Pancreas (tissue), 10 donors: ENCODE measurements at places on chromosomes 7 and 10. TPM values are rescaled to one million over a fixed set of nuclear protein-coding genes. Genes with fewer than 3 reads are reported as not detected.

DNA sequence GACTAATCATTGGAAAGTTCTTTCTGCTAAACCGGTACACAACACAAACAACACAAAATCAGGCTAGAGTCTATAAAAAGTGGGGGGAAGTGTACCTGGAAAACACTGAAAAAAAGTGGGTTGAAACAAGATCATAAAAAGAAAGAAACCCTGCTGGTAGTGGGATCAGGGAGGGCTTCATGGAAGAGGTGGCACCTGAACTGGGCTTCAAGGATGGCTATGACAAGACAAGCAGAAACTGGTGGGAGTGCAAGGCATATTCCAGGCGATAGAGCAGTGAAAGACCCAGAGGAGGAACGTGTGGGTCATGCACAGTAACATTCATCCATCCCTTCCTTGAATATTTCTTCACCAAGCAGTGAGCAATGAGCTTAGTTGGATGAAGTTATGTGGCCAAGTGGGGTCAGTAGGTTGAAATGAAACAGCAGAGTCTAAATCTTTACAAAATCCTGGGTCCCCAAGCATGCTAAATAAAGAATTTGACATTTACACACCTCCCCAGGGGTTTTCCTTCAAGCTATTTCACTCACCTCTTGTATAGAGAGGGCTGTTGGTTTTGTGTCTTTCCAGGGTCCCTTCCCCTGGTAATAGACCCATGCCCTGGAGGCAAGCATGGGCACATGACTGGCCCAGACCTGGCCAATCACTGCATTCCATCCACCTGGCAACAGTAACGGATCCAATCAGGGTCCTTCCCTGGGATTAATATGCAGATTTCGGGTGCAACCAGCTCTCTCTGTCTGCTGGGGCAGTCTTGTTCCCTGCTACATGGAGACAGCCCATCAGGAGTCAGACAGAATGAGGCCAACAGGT is 38.2 kb downstream of the SPOCK2 start:
- H3K4me1 ChIP-seq: no peaks in the 10 kb centered on the region
- H3K36me3 ChIP-seq: no peaks in the 10 kb centered on the region
- DNase-seq: no peak
- H3K27ac ChIP-seq: no peak overlapping the region

SEC23IP gene
- 5.5 TPM for polyA plus RNA-seq

MORN4 gene
- polyA plus RNA-seq: 4.8 TPM

DNA sequence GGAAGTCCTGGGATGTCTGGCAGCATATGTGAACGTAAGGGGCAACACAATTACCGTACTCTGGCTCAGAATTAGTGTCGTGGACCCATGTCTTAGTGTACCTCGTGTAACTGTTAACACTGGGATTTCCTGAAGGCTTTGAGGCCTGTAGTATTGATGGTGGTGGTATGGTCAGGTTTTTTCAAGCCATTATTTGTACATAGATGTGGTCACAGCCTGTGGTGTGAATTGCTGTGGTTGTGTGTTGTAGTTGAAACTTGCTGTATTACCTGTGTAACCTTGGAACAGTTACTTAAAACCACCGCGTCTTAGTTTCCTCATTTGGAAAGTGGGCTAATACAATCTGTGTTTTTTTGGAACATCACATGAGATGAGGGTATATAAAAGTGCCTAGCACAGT is 5.3 kb downstream of the EXOC4 start:
- no peak for DNase-seq
- H3K4me3 ChIP-seq: no peak overlapping the region
- peaks cover 29% of the 10 kb centered on the region for H3K4me1 ChIP-seq
- no peaks in the 10 kb centered on the region for H3K27me3 ChIP-seq
- H3K36me3 ChIP-seq: no peaks in the 10 kb centered on the region
- no peak overlapping the region for H3K27ac ChIP-seq

DNA sequence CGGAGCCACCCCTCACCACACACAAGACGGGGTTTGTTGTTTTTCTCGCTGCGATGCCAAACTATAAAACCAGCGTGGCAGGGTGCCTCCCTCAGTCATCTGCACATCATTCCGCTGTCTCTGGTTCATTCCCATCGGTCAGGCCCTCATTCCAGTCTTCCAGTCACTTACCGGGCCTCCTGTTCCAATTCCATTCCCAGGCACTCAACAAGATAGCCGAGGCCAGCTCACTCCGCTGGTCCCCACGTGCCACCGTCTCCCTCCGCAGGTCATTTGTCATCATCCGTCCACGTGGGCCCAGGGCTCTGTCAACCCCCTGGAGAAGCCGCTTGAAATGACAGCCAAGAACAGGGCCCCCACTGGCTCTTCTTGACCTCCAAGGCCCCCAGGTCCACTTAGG is 6.1 kb upstream of the TMEM184A start:
- H3K4me1 ChIP-seq: no peaks in the 10 kb centered on the region
- DNase-seq: no peak
- H3K36me3 ChIP-seq: no peaks in the 10 kb centered on the region

PIP4K2A gene
- 3.6 TPM for polyA plus RNA-seq

MLXIPL gene
- polyA plus RNA-seq: 176 TPM

- no peaks in the 10 kb centered on the region for H3K27me3 ChIP-seq
- H3K4me3 ChIP-seq: no peak overlapping the region
- no peak for DNase-seq
- H3K4me1 ChIP-seq: no peaks in the 10 kb centered on the region
- no peak overlapping the region for H3K27ac ChIP-seq
- H3K36me3 ChIP-seq: no peaks in the 10 kb centered on the region
Observed at GRCh38 chr10:65845916-65846315, 1079.9 kb upstream of the LRRTM3 start.

GRCh38 chr10:5546891-5547680 is 22.3 kb downstream of the CALML3 start:
- H3K4me1 ChIP-seq: peaks cover 29% of the 10 kb centered on the region
- H3K27me3 ChIP-seq: no peaks in the 10 kb centered on the region
- no peaks in the 10 kb centered on the region for H3K36me3 ChIP-seq
- DNase-seq: no peak
- no peak overlapping the region for H3K4me3 ChIP-seq

GRCh38 chr10:77844713-77845445 is 81.7 kb downstream of the DLG5 start:
- no peaks in the 10 kb centered on the region for H3K4me1 ChIP-seq
- H3K27ac ChIP-seq: no peak overlapping the region
- DNase-seq: no peak
- H3K4me3 ChIP-seq: no peak overlapping the region
- peaks cover 11% of the 10 kb centered on the region for H3K36me3 ChIP-seq

DNA sequence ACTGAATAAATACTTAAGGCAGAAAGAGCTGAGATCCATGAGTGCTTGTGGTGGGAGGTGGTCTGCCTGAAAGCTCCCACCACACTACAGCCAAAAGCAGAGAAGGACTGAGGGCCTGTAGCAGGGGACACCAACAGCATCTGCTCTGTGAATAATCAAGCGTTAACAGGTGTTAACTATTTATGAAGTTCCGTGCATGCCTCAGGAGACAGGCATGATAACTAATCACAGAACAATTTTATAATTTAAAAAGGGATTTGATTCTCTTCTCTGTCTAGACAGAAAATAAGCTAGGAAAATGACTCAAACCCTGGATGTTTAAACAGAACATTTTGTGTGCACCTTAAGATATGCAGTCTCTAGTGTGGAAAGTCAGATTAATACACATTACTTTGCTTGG is 61.5 kb upstream of the GHITM start:
- H3K27ac ChIP-seq: no peak overlapping the region
- no peaks in the 10 kb centered on the region for H3K4me1 ChIP-seq
- H3K27me3 ChIP-seq: no peaks in the 10 kb centered on the region
- no peak overlapping the region for H3K4me3 ChIP-seq
- DNase-seq: no peak

GRCh38 chr7:108503112-108504026 is 22.6 kb downstream of the PNPLA8 start:
- H3K4me1 ChIP-seq: no peaks in the 10 kb centered on the region
- H3K4me3 ChIP-seq: no peak overlapping the region
- H3K36me3 ChIP-seq: no peaks in the 10 kb centered on the region
- DNase-seq: no peak
- no peak overlapping the region for H3K27ac ChIP-seq
- H3K27me3 ChIP-seq: no peaks in the 10 kb centered on the region

CLCN1 gene
- polyA plus RNA-seq: 0.05 TPM

C10orf53 gene
- polyA plus RNA-seq: not detected

DNA sequence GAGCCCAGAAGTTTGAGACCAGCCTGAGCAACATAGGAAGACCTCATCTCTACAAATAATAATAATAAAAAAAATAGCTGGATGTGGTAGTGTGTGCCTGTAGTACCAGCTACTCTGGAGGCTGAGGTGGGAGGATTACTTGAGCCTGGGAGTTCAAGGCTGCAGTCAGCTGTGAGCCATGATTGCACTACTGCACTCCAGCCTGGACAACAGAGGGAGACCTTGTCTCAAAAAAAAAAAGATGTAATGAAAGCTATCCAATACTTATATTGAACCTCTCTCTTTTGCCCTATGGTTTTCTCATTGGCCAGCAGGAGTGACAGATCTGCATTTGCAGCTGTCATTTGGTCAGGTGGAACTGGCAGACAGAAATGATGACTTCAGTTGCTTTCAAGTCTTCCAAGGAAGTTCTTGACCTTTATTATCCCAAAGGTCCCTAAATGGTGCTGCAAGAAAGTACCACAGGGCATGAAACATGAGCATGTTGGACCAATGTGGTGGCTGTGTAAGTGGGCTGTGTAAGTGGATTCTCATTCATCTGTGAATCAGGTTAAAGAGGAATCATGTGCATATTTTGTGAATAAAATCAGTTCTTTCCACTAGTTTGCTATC is 99.4 kb downstream of the CALD1 start:
- H3K4me1 ChIP-seq: no peaks in the 10 kb centered on the region
- no peaks in the 10 kb centered on the region for H3K27me3 ChIP-seq
- H3K27ac ChIP-seq: no peak overlapping the region
- no peak for DNase-seq
- no peak overlapping the region for H3K4me3 ChIP-seq

DNA sequence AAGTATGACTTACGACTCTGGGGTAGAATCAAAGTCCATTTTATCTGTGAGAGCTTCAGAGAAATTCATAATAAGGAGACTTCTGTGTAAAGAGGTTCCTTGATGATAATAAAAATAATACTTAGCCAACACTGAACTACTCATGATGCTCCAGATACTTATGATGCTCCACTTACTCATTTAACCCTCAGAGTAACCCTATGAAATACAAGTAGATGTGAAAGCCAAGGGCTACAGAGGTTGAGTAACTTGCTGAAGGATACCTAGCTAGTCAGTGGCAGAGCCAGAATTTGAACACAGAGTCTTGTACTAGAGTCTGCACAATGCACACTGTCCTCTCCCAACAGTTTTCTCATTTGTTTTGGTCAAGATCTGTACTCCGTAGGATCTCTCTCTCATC is 89.5 kb downstream of the HECW1 start:
- no peaks in the 10 kb centered on the region for H3K27me3 ChIP-seq
- no peaks in the 10 kb centered on the region for H3K36me3 ChIP-seq
- H3K4me3 ChIP-seq: no peak overlapping the region

DNA sequence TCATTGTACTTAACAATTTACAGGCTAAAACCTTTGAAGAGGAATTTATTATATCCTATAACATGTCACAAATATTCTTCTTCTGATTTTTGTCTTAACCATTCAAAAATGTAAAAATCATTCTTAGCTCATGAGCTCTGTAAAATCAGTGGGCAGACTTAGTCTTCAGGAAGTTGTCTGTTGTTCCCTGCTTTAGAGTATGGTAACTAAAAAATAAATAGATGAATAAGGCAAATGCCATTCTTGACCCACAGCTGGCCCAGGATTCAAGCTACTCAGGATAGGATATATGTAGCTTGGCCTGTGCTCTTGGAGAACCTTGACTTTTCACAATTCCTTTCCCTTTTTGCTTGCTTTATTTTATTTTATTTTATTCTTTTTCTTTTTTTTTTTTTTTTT is 51.5 kb downstream of the LRRC4 start:
- no peak overlapping the region for H3K27ac ChIP-seq
- no peak for DNase-seq
- H3K4me1 ChIP-seq: peaks cover 5% of the 10 kb centered on the region
- no peak overlapping the region for H3K4me3 ChIP-seq
- no peaks in the 10 kb centered on the region for H3K36me3 ChIP-seq

DNA sequence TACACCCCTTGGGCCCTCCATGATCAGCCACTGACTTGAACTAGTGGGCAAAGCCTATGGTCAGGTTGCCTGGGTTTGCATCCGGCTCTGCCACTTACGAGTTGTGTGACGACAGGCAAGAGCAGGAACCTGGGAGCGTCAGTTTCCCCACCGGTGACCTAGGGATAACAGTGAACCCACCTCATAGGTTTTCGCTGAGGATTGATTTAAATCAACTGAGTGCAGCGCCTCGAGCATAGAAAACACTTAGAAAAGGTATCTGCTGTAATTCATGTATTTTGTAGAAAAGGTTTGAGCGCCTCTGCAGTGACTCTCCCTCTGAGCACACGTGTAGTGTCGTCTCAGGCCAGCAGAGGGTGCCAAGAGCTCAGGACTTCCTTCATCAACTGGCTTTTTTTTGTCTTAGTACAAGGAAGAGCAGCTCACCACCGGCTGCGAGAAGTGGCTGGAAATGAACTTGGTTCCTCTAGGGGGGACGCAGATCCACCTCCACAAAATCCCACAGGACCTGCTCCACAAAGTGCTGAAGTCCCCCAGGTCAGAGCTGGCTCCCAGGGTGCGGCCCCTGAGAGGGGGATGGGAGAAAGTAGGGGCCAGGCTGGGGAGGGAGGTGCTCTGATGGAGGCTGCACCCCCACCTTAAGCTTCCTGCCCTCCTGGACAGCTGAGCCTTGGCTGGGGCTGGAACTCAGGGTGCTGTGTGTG is 27.7 kb downstream of the BTBD16 start:
- no peak overlapping the region for H3K4me3 ChIP-seq
- no peak overlapping the region for H3K27ac ChIP-seq
- no peaks in the 10 kb centered on the region for H3K36me3 ChIP-seq
- H3K27me3 ChIP-seq: no peaks in the 10 kb centered on the region

DNA sequence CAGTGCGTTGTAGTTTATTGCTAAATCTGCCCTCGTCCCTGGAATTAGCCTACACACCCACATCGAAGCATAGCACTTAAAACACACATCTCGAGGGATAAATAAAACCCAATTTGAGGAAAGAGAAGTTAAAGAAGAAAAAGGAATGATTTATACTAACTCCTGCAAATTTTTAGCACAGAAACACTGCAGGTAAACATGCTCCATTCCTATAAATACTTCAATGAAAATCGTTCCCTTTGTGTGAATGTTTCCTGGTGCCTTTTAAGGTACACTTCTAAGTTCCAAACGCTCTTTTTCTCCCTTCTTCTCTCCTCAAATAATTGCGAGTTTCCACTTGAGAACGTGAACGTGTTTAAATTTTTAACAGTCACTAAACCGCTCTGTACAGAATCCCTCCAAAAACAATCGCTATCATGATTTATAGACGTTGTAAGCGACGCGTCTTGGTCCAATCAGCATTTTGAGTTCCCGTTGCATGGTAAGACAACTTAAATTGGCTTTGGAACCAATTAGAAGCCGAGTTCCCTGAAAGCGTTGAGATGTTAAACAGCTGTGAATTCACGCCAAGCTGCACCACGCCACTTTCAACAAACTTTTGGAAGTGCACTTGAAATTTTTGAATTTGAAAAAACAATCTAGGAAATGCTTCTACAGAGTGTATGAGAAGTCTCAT is 12.5 kb upstream of the EBLN1 start:
- H3K4me1 ChIP-seq: peaks cover 8% of the 10 kb centered on the region
- no peaks in the 10 kb centered on the region for H3K36me3 ChIP-seq
- no peaks in the 10 kb centered on the region for H3K27me3 ChIP-seq

LAMTOR4 gene
- 147 TPM for polyA plus RNA-seq
